NCI-H1417 treated with DMSO at 0.1 percent for 48 hours (cell line): ENCODE measurements at places on chromosomes 11 and 22.

DNA sequence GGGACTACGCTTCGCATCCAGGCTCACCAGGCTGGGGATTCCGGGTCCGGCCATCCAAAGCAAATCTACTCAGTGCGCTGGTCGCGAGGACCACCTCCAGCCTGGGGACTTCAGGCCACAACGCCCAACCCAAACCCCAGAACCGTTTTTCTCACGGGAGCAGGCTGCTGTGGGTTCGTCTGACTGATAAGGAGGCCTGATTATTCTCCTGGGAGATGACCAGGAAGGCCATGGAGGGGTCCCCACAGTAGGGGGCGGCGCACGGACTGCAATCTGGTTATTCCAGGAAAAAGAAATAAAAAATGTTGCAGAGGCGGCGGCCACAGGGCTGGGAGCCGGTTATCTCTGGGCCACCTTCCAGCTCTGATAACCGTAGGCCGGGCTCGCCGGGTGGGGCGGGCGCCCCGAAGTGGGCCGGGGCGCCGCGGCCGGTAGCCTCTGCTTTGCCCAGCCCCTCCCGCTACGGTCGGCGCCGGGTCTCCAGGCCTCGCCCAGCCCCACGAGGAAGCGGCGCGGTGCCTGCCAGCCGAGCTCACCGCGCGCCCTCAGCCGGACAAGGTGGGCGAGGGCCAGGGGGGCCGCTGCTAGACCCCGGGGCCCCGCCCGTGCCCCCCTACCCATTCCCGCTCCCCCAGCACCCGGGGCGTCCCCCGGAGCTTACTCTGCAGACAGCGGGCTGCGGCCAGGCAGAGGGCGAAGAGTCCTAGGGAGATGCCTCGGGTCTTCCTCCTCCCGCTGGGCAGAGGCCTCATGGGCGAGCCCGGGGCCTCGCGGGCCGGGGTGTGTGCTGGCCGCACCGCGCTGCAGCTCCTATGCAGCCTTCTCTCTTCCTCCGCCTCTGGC lies 446 bp downstream of the VSTM5 start:
- DNase-seq = peak; percentile 25

DNA sequence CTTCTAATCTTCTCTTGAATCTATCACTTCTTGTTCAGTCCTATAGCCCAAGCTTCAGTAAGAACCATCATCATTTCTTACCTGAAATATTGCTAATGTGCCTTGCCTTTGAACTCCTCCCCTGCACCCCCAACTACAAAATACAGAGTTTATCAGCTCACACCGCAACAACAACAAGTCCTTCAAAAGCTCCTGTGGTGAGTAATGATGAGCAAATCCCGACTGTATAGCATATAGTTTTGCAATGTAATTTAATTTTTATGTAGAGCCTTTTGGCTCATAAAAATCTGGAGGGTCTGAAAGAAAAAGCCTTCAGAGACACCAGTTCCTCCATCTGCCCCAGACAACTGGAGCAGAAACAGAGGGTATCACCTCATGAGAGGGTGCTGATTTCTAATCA lies 124.7 kb downstream of the ARHGAP32 start:
- DNase-seq = no peak

DNA sequence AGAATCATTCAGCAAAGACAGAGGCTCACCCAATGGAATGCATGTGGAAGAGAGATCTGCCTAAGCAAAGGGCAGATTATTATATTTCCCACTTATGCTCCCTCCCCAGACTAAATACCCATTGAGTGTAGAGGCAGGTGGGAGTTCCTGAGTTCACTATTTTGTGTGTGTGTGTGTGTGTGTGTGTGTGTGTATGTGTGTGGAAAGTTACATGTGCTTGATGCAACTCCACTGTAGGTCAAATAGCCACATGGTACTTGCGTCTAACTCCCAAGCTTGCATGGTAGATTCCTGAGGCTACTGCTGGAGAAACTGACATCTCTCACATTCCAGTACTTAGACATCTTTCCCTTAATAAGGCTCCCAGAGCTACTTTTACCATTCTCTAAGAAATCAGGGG lies 3.4 kb upstream of the COPB1 start:
- no peak for DNase-seq

DNA sequence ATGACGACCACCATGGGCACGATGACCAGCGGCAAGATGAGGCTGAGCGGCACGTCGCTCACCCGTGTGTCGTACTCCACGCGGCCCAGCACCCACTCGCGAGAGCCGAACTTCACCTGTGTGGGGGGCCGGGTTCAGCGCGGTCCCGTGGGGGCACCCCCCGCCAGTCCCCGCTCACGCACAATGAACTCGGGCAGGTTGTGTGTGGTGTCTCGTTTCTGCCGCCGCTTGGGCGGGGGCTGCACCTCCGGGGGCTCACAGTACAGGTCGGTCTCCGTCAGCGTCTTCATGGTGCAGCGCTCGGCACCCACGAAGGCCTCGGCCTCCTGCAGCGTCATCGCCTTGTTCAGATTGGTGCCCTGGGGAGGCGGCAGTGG lies 11.2 kb upstream of the MAPK11 start:
- no peak for DNase-seq

DNA sequence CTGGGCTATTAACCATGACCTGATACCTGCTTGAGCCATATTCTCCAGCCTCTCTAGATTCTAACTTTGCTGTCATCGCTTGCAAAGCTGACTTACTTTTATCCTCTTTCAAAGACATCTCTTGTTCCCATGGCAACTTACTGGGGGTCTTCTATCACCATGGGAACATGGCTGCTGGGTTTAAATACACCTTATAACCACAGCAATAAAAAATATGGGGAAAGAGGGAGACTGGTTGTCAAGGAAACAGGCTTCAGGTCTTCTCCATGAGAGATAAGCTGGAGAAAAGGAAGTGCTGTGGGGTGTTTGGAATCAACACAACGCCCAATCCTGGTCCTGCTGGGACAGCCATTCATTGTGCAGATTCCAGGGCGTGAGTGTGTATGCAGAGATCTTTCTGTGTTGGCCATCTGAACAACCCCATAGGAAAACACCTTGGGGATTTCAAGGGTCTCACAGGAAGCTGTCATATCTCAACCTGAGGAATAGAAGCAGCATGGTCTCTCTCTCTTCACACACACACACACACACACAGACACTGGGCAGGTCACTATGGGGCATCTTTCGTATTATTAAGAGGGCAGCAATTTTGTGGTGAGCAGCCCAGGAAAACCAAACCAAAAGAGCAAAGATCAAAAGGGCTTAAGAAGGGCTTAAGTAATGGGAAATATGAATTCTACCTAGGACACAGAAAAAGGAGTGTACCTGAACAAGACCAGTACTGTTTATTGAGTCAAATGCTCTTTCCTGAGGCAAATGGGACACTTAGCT lies 344.7 kb upstream of the NCAM1 start:
- no peak for DNase-seq

- DNase-seq = no peak
Measured at GRCh38 chr22:29641042-29641699, 37.7 kb downstream of the NF2 start.

DNA sequence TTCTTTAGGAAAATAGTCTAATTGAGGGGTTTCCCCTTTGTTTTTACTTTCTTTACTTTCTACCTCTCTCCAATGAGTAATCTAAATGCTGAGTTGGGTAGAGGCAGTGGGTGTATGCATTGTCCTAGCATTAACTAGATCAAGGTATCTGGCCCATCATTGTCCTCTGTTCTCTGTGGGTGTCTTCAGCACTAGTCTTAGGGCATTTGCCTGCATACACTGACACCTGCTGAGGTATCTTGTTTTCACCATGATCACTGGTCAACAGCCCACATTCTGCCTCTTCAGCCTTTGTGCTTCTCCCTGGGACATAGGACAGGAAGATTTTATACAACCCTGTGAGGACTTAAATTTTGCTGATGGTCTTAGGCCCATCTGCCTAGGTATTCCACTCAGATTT lies 371.1 kb downstream of the RAB38 start:
- DNase-seq = no peak

- DNase-seq = no peak
Measured at GRCh38 chr11:46615756-46616155, 1.3 kb downstream of the HARBI1 start.

GRCh38 chr22:48975886-48976285 lies 851.8 kb downstream of the BRD1 start:
- no peak for DNase-seq

DNA sequence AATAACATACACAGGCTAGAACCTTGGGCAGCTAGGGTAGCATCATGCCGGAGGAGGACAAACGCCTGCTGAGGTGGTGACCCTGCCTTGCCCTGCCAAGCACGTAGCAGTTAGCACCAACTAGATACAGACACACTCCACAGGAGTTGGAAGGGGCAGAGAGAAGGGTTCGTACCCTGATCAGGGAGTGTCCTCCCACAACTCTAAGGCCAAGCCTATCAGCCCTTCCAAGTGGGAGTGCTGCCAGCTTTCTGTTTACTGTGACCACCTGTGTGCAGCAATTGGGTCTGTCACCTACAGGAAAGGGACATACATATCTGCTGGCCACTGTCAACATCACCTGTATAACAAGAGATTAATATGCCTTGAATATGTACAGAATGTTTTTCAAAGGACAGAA lies 1.9 kb upstream of the THAP7 start:
- DNase-seq = no peak
